Stimulated activated CD8-positive, alpha-beta memory T cell treated with anti-CD3 and anti-CD28 coated beads, Interleukin-4, amount 100 ng/mL, for 1 hour (primary cell): ENCODE measurements at places on chromosomes 11 and 22.

- no peak for DNase-seq
Measured at GRCh38 chr11:83572581-83573496, 286.7 kb upstream of the CCDC90B start.

DNA sequence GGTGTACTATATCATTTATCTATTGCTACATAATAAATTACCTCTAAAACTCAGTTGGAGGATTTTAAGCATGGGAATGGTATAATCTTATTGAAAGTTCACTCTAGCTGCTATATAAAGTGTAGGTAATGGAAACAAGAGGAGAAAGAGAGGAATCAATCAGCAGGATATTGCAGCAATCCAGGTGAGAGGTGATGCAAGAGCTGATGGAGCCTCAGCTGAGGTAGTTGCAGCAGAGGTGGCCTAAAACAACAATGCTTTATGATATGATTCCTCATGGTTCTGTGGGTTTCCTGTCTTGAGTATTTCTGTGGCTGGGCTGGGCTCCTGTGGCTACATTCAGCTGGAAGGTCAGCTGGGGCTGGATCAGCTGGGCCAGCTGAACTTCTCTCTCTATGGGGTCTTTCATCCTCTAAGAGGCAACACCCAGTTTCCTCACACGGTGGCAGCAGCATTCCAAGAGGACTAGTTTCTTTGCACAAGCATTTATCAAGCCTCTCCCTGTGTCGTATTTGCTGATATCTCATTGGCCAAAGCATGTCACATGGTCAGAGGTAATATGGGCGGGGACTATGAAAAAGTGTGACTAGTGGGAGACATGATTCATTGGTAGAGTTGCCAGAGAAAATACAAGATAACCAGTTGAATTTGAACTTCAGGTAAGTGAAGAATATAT lies 135.4 kb upstream of the LARGE1 start:
- DNase-seq, result no peak

- no peak for DNase-seq
Measured at GRCh38 chr11:17635551-17635938, 83.8 kb upstream of the MYOD1 start.

DNA sequence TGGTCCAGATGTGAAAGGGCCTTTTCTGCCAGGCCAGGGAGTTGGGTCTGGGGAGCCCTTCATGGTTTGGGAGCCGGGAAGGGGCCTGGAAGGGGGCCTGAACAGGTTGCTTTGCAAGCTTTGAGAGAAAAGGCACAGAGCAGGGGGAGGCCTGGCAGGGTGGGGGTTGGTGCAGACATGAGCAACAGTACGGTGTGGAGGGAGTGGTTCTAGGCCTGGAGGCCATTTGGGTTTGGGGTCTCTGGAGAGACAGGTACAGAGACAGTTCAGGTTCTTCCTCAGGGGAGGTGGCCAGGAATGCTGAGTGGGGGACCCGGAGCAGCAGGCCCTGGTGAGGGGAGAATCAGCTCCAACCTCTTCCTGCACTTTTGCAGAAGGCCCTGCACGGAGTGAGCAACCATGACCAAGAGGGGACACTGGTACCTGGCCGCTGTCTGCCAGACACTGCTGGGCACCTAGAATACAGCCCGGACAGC lies 1.4 kb downstream of the KDELR3 start:
- DNase-seq, result no peak

GRCh38 chr11:2318123-2318522 lies 16.3 kb downstream of the TSPAN32 start:
- no peak for DNase-seq

DNA sequence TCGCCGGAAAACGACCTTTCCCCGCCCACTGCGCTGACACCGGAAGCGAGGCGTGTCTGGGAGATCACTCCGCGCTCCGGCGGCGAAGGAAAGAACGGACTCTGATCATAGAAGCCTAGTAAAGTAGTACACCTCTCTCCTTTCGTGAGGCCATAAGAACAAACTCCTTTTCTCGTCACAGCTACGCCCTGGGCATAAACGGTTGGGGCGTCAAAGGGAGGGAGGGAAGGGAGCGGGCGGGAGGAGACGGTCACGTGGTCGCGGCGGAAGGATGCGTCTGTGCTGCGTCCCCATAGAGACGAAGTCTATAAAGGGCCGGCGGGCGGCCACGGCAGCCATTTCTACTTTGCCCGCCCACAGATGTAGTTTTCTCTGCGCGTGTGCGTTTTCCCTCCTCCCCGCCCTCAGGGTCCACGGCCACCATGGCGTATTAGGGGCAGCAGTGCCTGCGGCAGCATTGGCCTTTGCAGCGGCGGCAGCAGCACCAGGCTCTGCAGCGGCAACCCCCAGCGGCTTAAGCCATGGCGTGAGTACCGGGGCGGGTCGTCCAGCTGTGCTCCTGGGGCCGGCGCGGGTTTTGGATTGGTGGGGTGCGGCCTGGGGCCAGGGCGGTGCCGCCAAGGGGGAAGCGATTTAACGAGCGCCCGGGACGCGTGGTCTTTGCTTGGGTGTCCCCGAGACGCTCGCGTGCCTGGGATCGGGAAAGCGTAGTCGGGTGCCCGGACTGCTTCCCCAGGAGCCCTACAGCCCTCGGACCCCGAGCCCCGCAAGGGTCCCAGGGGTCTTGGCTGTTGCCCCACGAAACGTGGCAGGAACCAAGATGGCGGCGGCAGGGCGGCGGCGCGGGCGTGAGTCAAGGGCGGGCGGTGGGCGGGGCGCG lies at the start of gene ATF4:
Gene ATF4, plus strand, starts transcription at position 337 of the 880 bp plus-strand sequence. CDS start 884 bp downstream, outside the sequence.
- DNase-seq, result peak; percentile 92

DNA sequence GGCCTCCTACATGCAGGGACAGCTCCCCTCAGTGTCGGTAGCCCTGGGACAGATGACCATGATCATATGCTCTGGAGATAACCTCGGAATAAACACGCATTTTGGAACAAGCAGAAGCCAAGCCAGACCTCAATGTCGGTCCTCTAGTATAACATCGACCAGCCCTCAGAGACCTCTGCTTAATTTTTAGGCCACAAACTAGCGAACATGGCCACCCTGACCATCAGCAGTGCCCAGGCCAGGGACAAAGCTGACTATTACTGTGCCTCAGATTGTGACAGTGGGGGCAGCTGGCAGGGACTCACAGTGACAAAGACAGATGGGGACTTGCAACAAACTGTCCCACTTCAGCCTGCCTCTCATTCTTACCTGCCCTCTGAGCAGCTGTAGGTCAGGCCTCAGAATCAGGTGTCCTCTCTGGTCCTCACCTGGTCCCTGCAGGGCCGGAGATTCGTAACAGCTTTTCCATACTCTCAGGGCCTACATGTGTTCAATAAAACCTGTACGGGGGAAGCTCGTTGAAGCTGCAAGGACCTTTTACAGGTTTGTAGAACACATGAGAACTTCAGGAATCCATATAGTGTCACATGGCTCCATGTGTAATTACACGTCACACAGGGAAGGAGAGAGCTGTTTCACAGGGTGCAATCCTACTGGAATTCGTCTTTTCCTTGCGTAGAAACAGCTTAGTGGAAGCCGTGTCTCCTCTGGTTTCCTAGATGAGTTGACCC lies 72.8 kb upstream of the IGLL5 start:
- no peak for DNase-seq

- no peak for DNase-seq
Measured at GRCh38 chr11:80365076-80365725, 924.4 kb upstream of the TENM4 start.

- DNase-seq, result no peak
Measured at GRCh38 chr11:77026743-77027142, 7.5 kb upstream of the B3GNT6 start.

DNA sequence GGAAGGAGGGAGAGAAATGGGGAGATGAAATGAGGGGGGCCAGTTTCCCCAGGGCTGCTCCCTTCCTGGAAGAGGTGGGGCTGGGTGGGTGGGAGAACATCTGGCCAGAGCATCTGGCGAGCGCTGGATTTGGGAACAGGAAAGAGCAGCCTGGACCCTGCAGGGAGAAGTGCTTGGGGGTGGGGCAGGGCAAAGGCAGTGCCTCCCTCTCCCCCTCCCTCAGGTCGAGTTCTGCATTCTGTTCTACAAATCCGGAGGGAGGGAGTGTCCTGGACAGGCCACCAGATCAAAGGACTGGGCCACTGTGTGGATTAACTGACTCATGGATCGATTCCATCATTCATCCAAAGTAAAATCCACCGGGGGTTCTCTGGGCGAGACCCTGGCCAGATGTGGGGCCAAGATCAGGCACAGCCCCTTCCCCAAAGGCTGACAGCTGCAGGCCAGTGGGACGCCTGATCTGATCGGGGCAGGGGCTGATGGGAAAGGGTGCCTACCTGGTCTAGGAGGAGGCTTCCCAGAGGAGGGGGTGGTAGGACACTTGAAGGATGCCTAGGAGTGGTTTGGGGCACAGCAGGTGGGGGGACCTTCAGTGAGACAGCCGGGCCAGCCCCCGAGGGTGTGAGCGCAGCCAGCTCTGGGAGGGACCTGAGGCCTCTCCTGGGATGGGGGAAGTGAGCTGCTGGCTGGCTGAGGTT lies 57.5 kb downstream of the CACNA1I start:
- DNase-seq, result no peak

DNA sequence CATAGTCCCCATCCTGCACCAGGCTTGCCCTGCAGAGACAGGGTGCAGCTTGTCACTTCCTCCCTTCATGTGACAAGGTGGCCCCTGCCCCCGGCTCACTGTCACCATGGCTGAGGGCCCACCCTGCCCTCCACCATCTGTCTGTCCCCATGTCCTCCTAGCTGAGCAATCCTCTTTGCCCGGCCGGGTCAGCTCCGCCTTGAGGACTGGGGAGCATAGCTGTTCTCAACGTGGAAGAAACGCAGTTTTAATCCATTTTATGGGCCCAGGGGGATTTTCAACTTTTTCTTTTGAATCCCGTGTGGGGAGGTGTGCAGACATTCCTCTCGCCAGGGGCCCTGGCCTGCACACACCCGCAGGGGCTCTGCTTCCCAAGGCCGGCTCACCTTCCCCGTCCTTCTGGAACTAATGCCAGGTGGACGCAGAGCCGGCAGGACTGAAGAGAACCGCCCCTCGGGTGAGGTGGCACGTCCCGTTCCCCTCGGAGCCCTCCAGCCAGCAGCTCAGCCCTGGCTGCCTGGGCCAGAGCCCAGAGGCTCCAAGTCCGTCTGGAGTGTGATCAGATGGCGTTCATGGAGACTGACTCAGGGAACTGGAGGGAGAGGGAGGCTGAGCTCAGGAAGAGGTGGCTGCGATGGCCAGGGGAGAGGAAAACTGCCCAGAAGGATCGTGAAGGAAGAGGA lies 1108.7 kb downstream of the BRD1 start:
- DNase-seq, result no peak

GRCh38 chr11:122721964-122722266 lies 66.4 kb downstream of the UBASH3B start:
- DNase-seq, result no peak

DNA sequence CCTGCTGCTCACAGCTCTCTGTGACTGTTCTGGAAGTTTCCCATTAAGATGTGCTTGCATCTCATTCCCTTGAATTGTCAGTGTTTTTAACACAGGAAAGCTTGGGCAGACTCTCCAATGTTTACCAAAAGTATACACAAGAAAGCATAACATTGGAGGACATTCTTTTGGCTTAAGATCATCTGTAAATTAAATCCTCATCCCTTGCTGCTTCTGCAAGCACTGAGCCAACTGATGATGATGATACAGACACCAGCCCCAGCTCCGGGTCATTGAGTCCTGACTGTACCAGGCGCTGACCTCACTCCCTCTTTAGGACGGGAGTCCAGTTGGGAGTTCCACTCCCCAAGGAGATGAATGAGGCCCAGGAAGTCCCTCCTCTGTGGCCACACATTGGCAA lies 23.8 kb downstream of the CD82 start:
- DNase-seq, result no peak

DNA sequence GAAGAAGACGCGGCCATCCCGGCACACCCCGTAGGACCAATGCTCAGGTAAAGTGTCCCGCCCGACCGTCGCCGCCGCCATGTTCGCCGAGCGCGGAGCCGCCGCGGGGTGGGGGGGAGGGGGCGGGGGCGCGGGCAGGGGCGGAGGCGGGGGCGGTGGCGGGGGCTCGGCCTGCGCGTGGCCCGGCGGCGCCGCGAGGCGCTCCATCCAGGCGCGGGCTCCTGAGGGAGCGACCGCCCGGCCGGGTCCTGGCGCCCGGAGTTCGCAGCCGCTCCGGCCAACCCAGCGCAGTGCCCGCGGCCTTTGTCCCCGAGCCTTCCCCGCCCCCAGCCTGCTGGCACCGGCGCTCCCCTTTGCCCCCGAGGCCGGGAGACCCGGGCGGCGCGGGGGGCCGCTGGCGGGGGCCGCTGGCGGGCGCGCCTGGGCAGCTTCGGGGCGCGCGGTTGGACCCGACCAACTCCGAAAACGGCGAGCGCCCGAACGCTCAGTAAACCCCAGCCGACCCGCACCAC lies at the start of gene PLEKHA7:
Gene PLEKHA7, minus strand, starts transcription at position 94 of the 512 bp plus-strand sequence. Its CDS starts 13 bp downstream, at position 81.
- no peak for DNase-seq

DNA sequence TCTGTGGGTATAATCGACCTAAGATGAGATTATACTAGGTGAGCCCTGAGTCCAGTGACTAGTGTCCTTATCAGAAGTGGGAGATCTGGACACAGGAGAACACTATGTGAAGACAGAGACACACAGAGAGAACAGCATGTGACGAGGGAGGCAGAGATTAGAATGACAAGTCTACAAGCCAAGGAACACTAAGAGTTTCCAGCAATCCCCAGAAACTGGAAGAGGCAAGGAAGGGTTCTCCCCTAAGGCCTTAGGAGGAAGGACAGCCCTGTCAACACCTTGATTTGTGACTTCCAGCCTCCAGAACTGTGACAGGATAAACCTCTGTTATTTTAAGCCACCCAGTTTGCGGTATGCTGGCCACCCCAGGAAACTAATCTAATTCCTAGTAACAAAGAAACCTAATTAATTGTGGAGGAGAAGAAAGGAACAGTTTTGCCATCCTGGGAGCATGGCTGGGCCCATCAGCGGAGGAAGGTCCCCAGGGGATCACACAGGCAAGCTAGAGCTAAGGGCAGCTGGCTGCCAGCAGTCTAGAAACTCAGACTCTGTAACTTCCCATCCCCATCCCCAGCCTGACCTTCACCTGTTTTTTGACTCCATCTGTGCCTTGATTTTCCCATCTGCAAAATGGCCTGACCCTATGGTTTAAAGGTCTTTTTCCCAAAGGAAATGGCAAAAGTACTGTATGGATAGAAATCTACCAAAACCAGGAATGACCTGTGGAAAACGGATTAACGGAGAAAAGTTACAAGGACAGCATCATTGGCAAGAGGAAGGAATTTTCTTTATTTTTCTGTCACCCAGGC lies 10.3 kb upstream of the THOC5 start:
- no peak for DNase-seq

DNA sequence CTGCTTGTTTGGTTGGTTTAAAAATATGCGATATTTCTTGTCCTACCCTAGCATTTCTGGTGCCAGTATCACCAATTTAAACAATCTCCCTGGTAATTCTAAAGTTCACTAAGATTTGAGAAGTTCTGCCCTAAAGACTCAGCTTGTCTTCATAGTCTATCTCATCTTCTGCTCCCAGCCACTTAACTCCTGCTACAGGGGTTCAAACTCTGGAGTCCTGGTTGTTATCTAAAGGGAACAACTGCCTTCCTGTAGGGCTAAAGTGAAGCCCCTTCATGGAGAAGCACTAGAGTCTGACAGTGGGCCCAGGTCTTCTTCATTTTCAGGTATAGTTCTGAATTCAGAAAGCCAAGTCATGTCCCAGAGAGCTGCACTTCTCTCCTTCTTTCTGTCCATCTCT lies 73.2 kb downstream of the CTNND1 start:
- DNase-seq, result no peak

- no peak for DNase-seq
Measured at GRCh38 chr11:90288212-90288821, 65.5 kb upstream of the CHORDC1 start.
